ENCODE measurements at places on chromosomes 4 and X.

GRCh38 chr4:40552536-40552935 is 77.1 kb downstream of the RBM47 start:
- DNase-seq: no peak

DNA sequence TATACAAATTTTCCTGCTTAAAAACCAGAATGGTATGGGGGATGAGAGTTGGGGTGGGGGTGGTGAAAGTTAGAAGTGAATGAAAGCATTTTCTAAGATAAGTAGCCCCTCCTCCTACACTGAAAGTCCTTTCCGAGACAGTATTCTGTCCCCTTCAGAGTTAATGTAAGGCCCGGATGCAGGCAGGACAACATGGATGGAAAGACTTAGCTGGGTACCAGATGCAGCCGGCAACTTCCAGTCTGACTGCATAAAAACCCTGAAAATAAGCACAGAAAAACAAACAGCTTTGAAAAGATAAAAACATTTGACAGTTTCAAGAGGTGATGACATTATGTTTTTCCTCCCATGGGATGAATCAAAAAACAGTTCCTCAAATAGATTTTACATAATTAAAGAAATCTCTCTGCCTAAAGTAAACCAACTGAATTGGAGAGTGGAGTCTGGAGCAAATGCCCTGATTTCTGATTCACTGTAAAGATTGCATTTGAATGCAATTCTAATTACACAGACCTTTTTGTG is 196.3 kb downstream of the GPAT3 start:
- DNase-seq: no peak

DNA sequence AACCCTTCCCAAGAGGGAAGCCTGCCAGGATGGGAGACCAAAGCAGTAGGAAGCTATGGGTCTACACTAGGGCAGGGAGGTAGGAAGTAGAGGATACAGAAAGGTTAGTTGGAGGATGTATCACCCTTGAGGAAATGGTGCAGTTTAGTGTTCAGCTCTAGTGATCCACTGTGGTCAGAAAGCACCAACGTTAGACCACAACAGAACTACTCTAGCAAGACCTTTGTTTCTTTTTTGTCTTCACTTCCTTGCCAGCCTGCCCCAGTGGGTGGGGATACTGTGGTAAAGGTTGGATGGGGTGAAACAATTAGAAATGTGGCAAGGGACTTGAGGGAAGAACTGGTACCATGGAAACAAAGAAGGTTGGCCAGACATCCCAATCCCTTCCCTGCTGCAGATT is 83.3 kb downstream of the DDIT4L start:
- no peak for DNase-seq

DNA sequence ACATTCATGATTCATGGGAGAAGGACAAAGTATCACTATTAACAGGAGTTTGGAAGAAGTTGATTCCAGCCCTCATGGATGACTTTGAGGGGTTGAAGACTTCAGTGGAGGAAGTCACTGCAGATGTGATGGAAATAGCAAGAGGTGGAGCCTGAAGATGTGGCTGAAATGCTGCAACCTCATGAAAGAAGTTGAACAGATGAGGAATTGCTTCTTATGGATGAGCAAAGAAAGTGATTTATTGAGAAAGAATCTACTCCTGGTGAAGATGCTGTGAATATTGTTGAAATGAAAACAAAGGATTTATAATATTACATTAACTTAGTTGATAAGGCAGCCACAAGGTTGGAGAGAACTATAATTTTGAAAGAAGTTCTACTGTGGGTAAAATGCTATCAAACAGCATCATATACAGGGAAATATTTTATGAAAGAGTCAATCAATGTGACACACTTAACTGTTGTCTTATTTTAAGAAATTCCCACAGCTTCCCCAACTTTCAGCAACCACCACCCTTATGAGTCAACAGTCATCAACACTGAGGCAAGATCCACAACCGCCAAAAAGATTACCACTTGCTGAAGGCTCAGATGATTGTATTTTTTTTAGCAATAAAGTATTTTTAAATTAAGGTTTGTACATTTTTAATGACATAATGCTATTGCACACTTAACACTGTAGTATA is 302.6 kb downstream of the CBLL2 start:
- no peak for DNase-seq

- DNase-seq: no peak
These were observed 942 bp upstream of the APLN start for GRCh38 chrX:129655547-129656249.

DNA sequence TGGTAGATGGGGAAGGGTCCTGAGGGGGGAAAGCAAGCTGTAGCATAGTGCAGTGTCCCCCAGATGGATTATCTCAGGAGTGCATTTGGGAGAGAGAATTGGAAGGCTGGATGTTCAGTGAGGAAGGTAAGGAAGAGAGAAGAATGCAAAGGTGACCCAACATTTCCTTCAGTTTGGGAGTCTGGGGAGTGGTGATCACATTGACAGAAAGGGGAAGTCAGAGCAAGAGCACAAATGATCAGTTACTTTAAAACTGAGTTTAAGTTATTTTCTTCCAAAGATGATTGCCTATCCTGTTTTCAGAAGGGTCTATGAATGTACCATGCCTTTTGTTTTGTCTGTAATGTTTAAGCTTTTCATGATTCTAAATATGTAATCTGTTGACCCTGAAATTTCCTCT is 47.6 kb downstream of the ARHGAP10 start:
- no peak for DNase-seq

- DNase-seq: no peak
These were observed 740.9 kb downstream of the ARAP2 start for GRCh38 chr4:35503435-35503834.

GRCh38 chr4:180909279-180909678 is 1333.9 kb upstream of the TENM3 start:
- DNase-seq: no peak

DNA sequence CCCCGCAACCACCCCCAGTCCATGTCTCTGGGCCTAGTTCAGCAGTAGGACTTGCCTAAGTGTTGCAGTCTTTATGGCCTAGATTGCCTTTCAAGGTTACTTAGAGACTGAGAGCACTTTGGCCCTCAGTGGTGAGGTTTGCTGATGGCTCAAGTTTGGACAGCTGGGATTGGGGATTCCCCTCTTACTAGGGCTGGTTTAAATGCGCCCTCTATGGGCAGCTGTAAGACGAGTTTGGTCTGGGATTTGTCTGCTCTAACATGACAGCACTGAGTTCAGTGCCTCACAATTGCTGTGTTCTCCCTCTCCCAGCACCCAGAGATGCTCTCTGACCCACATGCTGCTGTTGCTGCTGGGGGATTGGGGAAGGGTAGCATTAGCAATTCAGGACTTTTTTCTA is 23.1 kb downstream of the DACH2 start:
- no peak for DNase-seq

DNA sequence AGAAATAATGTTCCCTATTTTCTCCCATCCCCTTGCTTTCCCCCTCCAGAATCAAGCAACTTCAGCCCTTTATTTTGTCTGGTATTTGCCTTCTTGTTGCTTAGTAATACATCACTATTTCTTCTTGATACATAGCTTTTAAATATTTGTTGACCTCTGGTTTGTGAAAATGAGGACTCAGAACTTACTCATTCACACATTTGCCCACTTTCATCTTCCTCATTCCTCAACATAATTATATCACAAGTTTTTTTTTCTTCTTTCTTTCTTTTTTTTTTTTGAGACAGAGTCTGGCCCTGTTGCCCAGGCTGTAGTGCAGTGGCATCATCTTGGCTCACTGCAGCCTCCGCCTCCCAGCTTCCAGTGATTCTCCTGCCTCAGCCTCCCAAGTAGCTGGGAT is 28.9 kb upstream of the NDUFC1 start:
- DNase-seq: no peak

DNA sequence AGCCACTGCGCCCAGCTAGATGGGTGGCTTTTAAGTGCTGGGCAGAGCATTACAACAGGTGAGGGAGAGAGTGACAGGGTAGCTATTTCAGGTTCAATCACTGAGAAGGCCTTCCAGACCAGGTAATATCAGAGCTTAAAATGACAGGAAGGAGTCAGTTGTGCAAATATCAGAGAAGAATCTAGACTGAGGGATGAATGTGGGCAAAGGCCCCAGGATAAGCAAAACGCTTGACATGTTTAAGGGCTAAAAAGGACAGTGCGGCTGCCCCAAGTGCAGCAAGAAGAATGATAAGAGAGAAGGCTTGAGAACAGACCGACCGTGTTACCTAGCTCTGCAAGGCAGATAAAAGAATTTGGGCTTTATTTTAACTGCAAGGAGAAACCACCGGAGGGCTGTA is 18.6 kb downstream of the AADAT start:
- DNase-seq: no peak

DNA sequence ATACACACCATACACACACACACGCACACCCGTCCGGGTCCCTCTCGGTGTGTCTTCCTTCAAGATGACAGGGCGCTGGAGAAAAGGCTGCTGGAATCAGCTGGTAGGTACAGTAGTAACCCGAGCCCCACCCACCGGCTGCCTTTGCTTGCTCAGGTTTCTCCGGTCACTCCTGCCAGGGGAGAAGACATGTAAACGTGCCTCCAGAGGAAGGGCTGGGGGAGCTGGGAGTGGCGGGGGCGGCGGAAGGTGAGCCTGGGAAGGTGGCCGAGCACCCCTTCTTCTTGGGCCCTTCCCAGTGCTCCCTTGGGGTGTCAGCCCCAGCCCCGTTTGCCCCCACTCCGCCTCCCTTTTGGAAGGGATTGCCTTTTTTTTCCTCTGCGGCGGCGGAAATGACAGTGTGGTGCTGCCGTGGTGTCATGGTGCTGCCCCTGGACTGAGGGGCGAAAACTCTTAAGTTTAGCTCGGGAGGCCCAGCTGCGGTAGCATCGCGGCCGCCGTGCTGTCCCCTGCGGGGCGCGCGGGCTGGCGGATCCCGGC is at the start of gene MID2:
TSS of gene MID2 (plus strand) at position 169 of the 540 bp plus-strand sequence. CDS start 561 bp downstream, outside the sequence.
- peak; percentile 20 for DNase-seq

- DNase-seq: no peak
These were observed 94.2 kb upstream of the CENPE start for GRCh38 chr4:103292373-103292772.

DNA sequence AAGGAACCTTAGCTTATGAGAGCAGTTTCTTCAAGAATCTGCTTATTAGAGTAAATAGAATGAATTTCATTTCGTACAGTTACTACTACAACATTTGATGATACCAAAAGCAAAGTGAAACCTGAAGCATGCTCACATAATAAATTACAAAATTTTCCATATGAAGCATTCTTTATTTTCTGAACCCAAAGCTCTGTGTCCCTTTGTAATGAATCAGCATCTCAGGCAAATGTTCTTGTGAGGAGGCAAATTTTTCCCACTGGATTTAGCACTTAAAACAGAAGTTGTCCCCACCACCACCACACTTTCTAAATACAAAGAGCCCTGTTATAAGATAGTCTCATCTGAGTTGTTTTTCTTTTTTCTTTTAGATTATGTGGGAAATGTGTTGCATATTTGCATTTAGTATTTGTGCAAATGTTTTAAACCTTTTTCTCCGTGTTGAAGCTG is 70.7 kb upstream of the NFKB1 start:
- no peak for DNase-seq

GRCh38 chrX:57232658-57233360 is 53.7 kb upstream of the FAAH2 start:
- no peak for DNase-seq

DNA sequence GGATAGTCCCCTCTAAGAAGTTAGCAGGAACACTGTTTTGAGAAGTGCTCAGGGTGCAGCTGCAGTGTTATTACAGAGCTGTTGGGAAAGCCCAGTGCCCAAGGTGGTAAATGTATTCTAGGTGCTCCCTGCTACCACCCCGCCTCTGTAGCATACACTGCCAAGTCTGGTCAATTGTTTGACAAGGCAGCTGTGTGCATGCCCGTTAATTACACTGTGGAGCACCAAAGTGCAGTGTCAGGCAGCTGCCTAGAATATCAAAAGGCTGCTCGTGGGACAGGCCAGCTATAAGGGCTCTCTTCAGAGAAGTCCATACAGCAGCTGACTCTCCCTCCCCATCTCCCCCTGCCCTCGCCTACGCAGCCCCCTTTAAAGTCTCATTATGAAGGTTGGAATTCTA is 99.9 kb upstream of the KLHL13 start:
- no peak for DNase-seq

DNA sequence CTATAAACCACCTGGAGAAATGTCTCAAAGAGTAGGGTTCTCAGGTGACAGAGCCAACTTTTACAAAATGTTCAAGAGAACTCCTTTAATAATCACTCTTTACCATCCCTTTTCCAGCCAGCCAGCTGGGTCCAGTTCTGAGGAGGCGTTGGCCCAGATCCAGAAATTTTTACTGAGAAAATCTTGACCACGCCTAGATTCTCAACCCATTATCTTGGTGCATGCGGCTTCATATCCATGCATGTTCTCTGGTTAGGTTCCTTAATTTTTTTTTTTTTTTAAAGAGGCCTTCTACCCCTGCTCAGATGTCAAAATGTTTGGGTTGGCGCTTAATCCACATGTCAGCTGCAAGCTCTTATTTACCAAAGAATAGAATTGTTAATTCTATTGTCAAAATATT is 12.0 kb upstream of the MAP7D2 start:
- DNase-seq: no peak

- no peak for DNase-seq
These were observed 18.3 kb upstream of the ACSL1 start for GRCh38 chr4:184843984-184844554.

GRCh38 chrX:97685753-97686152 is 802.0 kb downstream of the RPA4 start:
- no peak for DNase-seq

GRCh38 chrX:154038656-154039055 is 19.0 kb upstream of the IRAK1 start:
- DNase-seq: no peak

GRCh38 chr4:147586637-147587036 is 30.6 kb upstream of the TMEM184C start:
- DNase-seq: no peak

GRCh38 chr4:130359542-130359941 is 1263.6 kb downstream of the C4orf33 start:
- no peak for DNase-seq

- no peak for DNase-seq
These were observed 51.0 kb downstream of the DHX15 start for GRCh38 chr4:24533364-24533763.

GRCh38 chr4:3671571-3672464 is 94.4 kb upstream of the ADRA2C start:
- no peak for DNase-seq

GRCh38 chr4:176276710-176277109 is 7.7 kb upstream of the ASB5 start:
- no peak for DNase-seq

GRCh38 chr4:10105421-10105820 is 11.2 kb downstream of the WDR1 start:
- DNase-seq: no peak

DNA sequence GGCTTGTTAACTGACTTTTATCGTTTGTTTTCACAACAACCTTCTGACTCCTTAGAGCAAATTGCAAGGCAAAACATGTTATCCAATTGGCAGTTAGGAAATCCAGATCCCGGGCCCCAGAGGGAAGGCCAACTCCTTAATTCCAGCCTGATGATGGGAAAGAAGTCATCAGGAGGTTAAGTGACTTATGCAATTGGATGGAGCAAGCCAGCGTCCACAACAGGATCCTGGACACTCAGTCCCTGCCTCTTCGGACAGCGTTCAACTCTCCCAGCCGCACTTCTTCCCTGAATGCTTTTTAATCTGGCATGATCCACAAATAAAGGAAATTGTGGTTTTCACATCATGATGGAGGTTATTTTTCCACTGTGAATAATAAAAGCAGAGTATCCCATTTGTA is 310.1 kb downstream of the RAB28 start:
- DNase-seq: no peak

- DNase-seq: no peak
These were observed 244.5 kb upstream of the SPANXN1 start for GRCh38 chrX:145002771-145003170.

GRCh38 chr4:81675791-81676393 is 204.2 kb upstream of the RASGEF1B start:
- no peak for DNase-seq

Data from posterior cingulate gyrus (tissue), 11 donors.